ENCODE measurements at places on chromosomes 4 and X. TPM values are rescaled to one million over a fixed set of nuclear protein-coding genes. Genes with fewer than 3 reads are reported as not detected.
A peak's percentile ranks its signal among the peaks of the same experiment; 100 is the strongest.

DNA sequence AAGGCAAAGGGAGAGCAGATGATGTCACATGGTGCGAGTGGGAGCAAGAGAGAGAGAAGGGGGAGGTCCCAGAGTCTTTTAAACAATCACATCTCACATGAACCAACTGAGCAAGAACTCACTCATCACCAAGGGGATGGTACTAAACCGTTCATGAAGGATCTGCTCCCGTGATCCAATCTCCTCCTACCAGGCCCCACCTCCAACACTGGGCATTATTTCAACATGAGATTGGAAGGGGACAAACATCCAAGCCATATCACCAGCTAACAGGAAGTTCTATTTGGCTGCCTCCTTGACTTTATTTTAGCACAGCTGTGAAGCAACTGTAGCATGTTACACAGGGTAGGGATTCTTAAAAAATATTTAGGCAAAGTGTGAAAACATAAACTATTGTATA is 102.5 kb downstream of the DDIT4L start:
- H3K27ac ChIP-seq = no peak overlapping the region
- no peaks in the 10 kb centered on the region for H3K36me3 ChIP-seq
- DNase-seq = no peak
- no peaks in the 10 kb centered on the region for H3K27me3 ChIP-seq
- H3K4me1 ChIP-seq = no peaks in the 10 kb centered on the region

DNA sequence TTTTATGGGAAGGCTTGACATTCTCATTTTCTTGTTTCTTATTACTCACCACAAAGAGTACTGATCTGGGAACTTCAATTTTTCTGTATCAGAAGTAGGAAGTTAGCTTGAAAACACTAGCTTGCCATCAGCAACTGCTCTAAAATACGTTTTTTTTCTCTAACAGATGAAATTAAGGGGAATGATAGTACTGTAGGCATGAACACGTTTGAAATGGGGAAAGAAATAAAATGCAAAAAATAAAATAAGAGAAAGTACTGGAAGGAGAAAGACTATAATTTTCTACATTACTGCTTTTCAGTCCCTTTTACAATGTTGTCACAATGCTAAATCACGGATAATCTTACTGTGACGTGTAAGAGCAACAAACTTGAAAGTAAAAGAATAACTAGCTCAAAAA is 1.5 kb downstream of the RADX start:
- H3K27ac ChIP-seq = no peak overlapping the region
- H3K36me3 ChIP-seq = no peaks in the 10 kb centered on the region
- no peaks in the 10 kb centered on the region for H3K4me1 ChIP-seq

GRCh38 chr4:139611391-139611790 is 54.2 kb upstream of the MGST2 start:
- H3K4me1 ChIP-seq = no peaks in the 10 kb centered on the region
- no peaks in the 10 kb centered on the region for H3K36me3 ChIP-seq

GRCh38 chrX:100512471-100512870 is 72.3 kb upstream of the TNMD start:
- no peak for DNase-seq
- no peak overlapping the region for H3K4me3 ChIP-seq
- H3K27ac ChIP-seq = no peak overlapping the region
- H3K27me3 ChIP-seq = no peaks in the 10 kb centered on the region
- H3K4me1 ChIP-seq = no peaks in the 10 kb centered on the region

Gene MGAT4D
- total RNA-seq = not detected

Gene N4BP2
- 9.3 TPM for total RNA-seq

Gene ACOT9
- 63.1 TPM for total RNA-seq

GRCh38 chrX:111101580-111101979 is 5.6 kb downstream of the PAK3 start:
- no peaks in the 10 kb centered on the region for H3K36me3 ChIP-seq
- H3K27ac ChIP-seq = no peak overlapping the region

DNA sequence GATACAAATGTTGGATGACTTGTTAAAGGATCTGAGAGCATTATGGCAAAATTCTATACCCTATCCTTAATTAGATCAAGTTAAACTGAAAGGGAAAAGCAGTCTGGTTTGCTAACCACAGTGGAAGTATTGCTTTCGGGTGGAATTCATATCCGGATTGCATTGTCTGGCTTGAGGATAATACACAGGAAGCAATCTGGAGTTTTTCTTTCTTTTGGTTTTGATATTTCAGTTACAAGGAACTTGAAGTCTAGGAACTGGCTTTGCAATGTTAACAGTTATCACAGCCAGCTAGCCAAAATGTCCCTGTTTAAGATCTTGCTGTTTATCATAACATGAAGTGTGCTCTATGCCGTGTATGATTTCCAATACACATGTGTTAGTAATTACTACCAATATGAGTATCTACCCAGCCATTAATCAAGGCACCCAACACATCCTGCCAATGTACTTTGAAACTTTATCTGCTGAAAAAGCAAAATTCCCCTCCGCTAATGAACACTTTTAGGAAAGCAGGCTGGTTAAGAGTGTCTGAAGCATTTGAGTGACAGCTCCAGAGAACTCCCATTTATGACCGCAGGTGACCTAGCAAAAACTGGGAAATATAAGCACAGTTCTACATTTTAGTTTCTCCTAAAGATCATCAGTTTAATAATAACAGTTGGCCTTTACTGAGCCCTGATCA is 146.4 kb downstream of the PALLD start:
- H3K4me1 ChIP-seq = no peaks in the 10 kb centered on the region
- peak overlapping the region; percentile 74 for H3K27ac ChIP-seq
- no peak for DNase-seq
- no peaks in the 10 kb centered on the region for H3K36me3 ChIP-seq
- H3K4me3 ChIP-seq = peak overlapping the region; percentile 15

Gene GPR173
- total RNA-seq = 1.8 TPM
